ENCODE measurements at places on chromosomes 11 and 22.
A peak's percentile ranks its signal among the peaks of the same experiment; 100 is the strongest.

- DNase-seq: no peak
Measured at GRCh38 chr11:10803676-10804075, 5.0 kb downstream of the EIF4G2 start.

- no peak for DNase-seq
Measured at GRCh38 chr11:22520521-22520920, 105.1 kb downstream of the FANCF start.

- no peak for DNase-seq
Measured at GRCh38 chr11:257766-258493, 20.3 kb upstream of the NLRP6 start.

DNA sequence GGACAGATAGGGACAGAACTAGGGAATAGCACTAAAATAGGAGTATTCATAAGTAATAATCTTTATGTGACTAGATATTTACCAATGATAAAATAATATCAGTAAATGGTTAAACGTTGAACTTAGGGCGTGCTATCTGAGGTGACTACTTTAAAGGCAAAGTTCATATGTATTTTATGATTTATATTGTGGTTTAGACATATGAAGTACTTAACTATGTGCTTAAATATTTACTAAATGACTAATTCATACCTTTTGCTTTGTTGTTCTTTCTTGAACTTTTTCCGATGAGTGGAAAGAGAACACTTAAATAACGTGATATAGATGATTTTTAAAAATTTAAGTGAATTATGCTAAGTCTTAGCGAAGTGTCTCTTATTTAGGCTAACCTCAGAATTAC lies 14.7 kb downstream of the LUZP2 start:
- DNase-seq: no peak

GRCh38 chr22:19103880-19104821 lies 18.1 kb downstream of the DGCR2 start:
- DNase-seq: peak; percentile 44

DNA sequence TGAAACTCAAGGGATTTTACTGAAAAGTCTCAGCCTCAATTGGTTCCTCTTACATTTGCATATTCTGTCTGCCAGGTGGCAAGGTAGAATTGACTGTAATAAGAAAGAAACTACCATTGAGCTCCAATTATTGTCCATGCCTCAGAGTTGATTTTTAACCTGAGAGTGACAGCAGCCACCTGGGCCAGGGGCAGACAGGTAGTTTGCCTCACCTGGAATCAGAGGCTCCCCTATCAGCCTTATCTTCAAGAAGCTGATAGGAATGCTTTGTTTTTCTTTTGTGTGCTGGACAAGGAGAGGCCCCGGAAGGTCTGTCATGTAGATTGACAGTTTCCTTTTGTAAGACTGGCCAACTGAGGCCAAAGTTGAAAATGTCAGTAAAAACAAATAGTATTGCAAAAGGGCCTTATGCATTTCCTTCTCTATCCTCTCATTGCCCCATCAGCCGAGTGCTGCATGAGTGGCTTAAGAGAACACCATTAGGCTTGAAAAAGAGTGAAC lies 34.1 kb downstream of the CD44 start:
- no peak for DNase-seq

- DNase-seq: no peak
Measured at GRCh38 chr11:47725442-47726117, 10.4 kb upstream of the AGBL2 start.

GRCh38 chr22:31233001-31233400 lies 20.9 kb downstream of the LIMK2 start:
- no peak for DNase-seq

GRCh38 chr11:61378713-61379313 lies 13.6 kb upstream of the TMEM216 start:
- peak; percentile 93 for DNase-seq

DNA sequence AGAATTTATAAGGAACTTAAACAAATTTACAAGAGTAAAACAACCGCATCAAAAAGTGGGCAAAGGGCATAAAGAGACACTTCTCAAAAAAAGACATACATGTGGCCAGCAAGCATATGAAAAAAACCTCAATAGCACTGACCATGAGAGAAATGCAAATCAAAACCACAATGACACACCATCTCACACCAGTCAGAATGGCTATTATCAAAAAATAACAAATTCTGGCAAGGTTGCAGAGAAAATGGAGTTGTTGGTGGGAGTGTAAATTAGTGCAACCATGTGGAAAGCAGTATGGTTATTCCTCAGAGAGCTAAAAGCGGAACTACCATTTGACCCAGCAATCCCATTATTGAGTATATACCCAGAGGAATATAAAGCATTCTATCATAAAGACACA lies 866.8 kb upstream of the TENM4 start:
- no peak for DNase-seq

GRCh38 chr11:27459191-27459590 lies 13.4 kb downstream of the LGR4 start:
- DNase-seq: no peak

- no peak for DNase-seq
Measured at GRCh38 chr11:23764286-23764685, 732.6 kb upstream of the LUZP2 start.

Data from AG09319 (cell line).